KG1 (cell line): ENCODE measurements at places on chromosomes 13 and 19.

- no peak for DNase-seq
These were observed 31.8 kb downstream of the CACNG6 start for GRCh38 chr19:54023191-54023590.

GRCh38 chr19:29715701-29716581, 880 bp upstream of the C19orf12 start:
- no peak for DNase-seq

DNA sequence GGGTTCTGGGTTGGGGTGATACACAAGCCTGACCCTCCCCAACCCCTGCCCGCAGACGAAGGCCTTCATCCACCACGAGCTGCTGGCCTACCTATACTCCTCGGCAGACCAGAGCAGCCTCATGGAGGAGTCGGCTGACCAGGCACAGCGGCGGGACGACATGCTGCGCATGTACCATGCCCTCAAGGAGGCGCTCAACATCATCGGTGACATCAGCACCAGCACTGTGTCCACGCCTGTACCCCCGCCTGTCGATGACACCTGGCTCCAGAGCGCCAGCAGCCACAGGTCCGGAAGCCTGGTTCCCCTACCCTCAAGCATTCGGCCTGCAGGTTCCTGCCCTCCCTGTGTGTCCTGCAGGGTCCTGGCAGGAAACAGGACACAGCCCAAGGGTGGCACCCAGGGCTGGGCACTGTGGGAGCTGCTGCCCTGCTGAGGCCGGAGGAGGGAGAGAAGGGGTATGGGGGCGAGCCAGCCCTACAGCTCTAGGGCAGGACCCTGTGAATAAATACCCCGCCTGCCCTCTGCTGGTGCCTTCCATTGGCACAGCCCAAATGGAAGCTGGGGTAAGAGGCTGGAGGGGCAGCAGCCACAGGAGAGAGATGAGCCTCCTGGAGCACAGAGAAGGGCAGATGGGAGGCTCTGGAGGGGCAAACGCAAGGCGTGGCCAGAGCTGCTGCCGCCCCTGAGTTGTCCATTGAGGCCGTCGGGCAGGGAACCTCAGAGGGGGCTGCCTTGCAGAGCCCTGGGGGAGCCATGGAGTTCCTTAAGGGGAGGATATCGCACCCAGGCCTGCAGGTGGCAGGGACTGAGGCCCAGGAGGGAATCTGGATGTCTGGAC, 6.8 kb downstream of the TMED1 start:
- no peak for DNase-seq

DNA sequence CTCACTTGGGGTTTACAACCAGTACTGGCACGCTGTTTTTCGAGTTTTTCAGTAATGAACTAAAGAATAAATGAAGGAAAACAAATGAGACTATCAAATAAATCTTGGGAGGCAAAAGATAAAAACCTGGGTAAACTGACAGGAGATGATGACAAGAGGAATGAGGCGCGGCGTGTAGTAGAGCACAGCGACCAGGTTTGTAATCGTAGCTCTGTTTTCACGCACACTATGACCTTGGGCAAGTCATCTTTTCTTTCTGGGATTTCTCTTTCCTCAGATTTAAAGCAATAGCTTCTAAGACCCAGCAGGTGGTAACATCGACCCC, 419 bp downstream of the MRPS31 start:
- DNase-seq: no peak

DNA sequence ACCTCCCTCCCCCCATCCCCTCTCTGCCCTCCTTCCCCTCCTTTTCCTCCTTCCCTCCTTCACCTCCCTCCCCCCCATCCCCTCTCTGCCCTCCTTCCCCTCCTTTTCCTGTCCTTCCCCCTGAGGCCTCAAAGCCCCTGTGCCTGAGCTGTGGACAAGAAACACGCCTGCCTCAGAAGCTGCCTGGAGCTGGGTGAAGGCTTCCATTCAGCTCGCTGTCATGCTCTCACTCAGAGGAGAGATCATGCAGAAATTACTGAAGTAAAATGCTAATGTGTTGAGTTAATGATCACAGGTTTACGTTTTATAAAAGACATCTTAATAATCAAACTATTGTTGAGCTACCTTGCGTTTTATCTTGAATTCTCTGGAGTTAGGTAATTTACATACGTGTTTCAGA, 114.5 kb downstream of the ATP11A start:
- no peak for DNase-seq

GRCh38 chr13:108155185-108156106, 59.9 kb downstream of the LIG4 start:
- peak; percentile 21 for DNase-seq

DNA sequence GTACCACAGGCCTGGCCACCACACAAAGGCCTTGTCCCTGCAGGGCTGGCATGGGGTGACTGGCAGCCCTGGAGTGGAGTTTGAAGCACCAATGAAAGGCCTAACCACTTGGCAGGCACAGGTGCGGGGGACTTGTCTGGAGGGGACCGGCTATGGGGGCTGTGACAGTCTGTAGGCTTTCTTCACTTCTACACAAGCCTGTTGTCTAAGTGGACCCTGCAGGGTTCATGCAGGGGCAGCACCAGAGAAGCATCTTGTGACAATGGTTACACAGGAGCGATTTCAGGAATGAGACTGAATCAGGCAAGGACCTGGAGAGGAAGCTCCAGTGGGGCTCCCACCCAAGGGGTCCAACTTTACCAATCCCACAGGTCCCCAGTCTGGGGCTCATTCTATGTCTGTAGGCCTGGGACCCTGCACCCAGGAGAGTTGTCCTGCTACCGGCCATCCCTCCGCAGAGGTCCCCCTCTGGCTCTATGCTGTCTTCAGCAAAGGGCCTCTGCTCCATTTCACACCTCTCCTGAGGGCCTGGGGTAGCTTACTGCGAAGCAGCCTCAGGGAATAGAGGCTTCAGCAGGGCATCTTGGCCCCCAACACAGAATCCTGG, 2.3 kb upstream of the ZNF837 start:
- DNase-seq: no peak

- no peak for DNase-seq
These were observed 103.6 kb upstream of the ZNF536 start for GRCh38 chr19:30268601-30269000.
